ENCODE measurements at places on chromosomes 12 and 14.

DNA sequence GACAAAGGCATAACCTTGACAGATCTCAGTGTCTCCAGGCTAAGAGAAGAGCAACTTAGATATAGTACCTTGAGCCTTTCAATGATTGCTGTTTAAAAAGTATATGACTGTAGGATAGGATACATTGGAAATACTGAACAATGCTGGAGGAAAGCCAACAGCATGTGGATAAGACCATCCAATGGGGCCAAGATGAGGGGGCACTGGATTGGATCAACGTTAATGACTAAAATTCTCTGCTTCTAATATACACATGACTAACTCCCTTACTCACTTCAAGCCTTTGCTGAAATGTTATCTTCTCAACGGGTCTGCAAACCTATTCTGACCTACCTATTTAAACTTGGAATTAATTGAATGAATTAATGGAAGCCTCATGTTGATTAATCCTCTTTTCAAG lies 354.9 kb downstream of the RAD51B start:
- DNase-seq: no peak

GRCh38 chr12:124142395-124143035 lies 152.4 kb upstream of the RFLNA start:
- no peak for DNase-seq

DNA sequence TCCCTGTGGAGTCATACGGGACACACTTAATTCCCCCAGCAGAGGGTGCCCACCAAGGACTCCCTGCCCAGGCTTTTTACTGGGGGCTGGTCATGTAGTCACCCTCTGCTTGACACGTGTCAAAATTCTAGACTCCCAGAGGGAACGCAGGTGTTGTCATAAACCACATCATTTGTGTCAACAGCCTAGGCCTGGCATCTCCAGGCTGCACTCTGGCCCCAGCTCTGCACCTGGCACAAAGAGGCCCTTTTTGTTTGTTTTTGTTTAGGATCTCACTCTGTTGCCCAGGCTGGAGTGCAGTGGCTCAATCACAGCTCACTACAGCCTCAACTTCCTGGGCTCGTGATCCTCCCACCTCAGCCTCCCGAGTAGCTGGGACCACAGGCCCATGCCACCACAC lies 21.1 kb downstream of the BRI3BP start:
- DNase-seq: no peak

GRCh38 chr12:82688035-82688501 lies 1.4 kb downstream of the TMTC2 start:
- no peak for DNase-seq

DNA sequence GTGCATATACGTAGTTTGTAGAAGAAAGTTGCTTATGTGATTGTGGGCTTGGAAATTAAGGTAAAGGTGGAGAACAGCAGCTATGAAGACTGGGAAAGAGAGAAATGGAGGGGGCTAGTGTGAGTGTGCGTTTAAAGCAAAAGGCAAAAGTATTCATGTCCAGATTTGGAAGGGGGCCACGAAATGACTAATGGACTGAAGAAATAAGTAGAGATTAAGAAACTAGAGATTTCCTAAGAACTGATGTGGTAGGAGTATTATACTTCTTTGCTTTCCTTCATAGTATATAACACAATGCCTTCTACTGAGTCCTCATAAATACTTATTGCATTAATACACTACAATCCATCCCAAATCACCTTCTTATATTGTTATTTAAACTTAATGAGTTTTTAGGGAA lies 298.6 kb upstream of the NOVA1 start:
- DNase-seq: no peak
